CD4-positive, alpha-beta T cell treated with Interleukin-17A for 4 hours (primary cell): ENCODE measurements at places on chromosomes 1 and 21.

DNA sequence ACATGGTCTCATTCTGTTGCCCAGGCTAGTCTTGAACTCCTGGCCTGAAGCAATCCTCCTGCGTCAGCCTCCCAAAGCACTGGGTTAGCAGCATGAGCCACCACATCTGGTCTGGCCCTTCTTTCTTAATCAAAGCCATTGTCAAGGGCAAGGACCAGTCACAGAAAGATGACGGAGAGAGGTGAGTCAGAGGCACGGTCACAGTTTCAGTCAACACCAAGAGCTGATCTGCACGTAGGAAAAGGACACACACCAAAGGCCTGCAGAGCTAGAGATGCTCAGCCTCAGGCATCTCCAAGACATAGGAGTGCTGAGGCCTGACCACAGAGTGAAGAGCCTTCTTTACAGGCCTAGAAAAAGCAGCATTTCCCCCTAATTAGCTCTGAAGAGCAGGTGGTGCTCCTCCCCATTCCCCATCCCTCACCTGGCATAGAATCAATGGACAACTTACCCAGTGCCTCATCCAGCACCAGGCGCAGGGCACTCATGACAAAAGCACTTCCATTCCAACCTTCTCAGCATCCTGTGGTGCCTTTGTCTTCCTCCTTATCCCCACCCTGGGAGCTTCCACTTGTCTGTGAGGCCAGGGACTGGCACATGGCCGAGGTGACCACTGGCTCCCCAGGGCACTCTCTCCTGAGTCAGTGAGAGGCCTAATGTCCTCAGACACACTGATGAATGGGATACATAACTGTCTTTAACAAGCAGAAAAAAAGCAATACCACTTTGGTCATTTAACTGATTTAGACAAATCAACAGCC is 139.8 kb downstream of the AJAP1 start:
- DNase-seq, result no peak

DNA sequence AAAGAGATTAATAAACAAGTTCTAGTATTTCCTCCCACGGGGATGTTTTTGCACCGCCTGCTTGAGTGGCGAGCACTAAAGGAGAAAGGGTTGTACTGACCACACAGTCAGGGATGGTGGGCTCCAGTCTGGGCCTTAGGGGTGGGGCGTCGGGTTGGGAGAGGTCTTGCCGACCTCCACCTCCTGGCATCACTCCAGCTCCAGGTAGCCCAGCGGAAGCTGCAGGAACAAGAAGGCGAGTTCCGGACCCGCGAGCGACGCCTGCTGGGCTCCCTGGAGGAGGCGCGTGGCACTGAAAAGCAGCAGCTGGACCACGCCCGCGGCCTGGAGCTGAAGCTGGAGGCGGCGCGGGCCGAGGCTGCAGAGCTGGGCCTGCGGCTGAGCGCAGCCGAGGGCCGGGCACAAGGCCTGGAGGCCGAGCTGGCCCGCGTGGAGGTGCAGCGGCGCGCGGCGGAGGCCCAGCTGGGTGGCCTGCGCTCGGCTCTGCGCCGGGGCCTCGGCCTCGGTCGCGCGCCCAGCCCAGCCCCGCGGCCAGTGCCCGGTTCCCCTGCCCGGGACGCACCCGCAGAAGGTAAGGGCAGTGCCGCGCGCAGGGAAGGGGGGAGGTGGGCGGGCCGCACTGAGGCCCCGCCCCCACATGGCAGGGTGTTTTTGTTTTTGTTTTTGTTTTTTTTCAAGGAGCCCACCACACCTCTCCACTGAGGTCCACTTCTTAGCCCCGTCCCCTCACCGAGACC is 19.7 kb downstream of the MFAP2 start:
- DNase-seq, result peak; percentile 88

DNA sequence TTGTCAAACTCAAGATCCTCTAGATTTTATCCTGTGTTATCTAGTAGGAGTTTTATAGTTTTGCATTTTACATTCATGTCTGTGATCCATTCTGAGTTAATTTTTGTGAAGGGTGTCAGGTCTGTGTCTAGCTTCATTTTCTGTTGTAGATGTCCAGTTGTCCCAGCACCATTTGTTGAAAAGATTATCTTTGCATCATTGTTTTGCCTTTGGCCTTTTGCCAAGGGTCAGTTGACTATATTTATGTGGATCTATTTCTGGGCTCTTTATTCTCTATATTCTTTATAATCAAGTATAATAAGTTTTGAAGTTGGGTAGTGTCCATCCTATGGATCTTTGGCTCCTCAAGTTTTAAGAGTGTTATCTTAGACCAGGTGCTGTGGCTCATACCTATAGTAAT is 21.9 kb downstream of the TRAF5 start:
- no peak for DNase-seq

DNA sequence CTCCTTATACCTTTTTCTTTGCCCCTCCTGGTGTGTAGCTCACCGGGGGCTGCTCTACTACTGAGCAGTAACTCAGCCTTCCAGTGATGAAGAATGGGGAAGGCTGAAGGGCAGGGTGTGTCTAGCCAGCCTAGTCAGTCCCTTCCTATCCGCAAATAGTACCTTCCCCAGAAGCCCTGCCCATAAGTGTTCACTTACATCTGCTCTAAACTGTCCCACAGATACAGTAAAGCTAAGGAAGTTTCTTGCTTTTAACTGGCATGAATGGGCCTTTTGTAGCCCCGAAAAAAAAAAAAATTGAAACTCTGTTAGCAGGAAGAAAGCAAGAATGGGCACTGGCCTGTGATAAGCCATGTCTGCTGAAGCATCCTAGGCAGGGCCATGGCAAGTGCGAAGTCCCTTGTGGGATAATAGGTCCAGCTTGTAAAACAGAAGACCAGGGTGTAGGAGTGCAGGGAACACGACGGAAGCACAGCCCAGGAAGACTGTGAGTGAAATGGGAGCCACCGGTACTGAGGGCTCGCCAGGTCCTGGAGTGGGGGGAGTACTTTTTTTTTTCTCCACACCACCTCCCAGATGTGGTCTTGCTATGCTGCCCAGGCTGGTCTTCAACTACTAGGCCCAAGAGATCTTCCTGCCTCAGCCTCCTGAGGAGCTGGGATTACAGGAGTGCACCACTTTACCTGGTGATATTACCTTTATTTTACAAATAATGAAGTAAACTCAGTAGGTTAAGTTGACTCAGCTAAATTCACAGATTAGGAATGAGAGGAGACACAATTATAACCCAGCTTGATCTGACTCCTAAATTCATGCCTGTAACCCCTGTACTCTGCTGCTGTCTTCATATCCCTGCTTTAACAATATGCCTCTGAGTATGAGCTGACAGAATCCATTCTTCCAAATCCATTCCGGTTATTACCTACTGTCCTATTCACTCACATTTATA is 347.5 kb downstream of the SMYD3 start:
- no peak for DNase-seq

DNA sequence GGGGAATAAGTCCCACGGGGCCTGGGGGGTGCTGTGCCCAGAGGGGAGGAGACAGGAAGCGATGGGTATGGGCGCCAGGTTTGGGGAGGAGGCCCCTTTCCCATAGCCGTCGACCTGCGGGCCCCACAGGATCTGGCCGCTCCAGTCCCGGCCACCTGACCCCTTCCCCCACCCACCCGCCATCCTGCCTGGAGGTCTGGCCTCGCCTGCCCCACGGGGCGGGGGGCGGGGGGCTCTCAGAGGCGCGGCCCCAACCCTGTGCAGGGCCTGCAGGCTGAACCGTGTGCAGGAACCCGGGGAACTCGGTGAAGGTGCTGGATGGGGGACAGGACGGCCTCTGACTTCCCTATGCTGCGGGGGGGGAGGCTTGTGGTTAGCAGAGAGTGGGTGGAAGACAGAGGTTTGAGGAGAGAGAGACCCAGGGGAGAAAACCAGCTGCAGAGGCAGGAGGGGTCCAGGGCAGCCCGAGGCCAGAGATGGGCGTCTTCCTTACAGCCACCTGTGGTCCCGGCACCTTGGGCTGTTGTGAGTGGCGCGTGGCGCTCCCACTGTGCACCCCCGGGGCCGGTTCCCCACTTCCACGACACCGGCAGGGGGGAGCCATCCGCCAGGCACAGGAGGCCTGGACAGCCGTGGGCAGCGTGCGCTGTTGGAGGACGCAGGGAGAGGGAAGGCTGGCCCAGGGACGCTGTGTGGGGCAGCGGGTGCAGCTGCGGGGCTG is 2.5 kb upstream of the TNFRSF18 start:
- peak; percentile 56 for DNase-seq

GRCh38 chr1:82731216-82731615 is 930.5 kb downstream of the ADGRL2 start:
- DNase-seq, result no peak

DNA sequence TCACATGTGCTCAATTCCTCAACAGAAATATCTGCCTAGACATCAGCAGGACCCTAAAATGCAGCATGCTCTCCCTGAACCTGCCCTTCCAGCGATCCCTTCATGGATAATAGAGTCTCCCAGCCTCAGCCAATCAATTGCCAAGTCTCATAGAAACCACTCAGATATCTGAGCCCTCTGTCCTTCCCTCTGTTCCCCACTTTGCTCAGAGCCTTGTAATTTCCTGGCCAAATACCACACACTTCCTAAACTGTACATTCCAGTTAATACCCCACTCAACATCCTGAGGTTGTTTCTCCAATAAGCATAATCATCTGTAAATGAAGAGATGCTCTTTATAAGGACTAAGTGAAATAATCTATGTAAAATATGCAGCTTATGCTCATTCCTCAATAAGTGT is 59.3 kb upstream of the PTGFRN start:
- DNase-seq, result no peak

- DNase-seq, result no peak
Observed at GRCh38 chr21:43194303-43195120, 25.7 kb downstream of the CRYAA start.

GRCh38 chr1:111738436-111739193 is 580 bp downstream of the INKA2 start:
- DNase-seq, result peak; percentile 48

GRCh38 chr1:110645821-110646735 is 28.7 kb downstream of the KCNA3 start:
- no peak for DNase-seq

- no peak for DNase-seq
Observed at GRCh38 chr1:81540216-81540615, 260.5 kb upstream of the ADGRL2 start.

GRCh38 chr1:157178490-157178889 is 40.3 kb upstream of the ETV3 start:
- DNase-seq, result no peak

DNA sequence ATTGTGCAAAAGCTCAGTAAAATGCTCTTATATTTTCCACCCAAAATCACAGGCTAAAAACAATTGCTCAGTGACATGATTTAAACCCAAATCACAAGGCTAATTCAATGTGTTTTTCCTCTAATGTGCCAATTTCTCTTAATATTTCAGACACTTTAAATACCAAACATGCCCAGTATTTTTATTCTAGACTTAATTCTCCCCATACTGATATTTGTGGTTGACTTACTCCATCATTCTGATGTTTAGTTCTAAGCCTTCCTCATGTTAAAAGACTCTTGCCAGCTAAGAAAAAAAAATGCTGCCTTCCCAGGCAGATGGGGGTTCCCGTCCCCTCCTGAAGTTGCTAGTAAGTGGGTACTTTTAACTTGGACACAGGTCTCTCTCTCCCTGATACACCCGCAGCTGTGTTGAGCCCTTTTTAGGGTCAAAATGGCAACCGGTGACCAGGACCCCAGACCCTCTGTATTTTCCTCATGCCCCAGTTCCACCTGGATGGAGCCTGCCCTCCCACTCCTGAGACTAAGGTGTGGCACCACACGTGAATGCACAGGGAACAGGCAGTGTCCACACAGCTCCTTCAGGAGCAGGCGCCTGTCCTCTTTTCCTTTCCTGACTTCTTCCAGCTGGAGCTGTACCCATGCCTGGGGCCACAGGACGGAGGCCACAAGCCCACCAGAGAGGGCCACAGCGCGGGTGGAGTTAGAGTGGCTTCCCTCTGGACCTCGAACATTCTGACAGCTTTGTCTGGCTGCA is 118.9 kb downstream of the RIPK4 start:
- no peak for DNase-seq

DNA sequence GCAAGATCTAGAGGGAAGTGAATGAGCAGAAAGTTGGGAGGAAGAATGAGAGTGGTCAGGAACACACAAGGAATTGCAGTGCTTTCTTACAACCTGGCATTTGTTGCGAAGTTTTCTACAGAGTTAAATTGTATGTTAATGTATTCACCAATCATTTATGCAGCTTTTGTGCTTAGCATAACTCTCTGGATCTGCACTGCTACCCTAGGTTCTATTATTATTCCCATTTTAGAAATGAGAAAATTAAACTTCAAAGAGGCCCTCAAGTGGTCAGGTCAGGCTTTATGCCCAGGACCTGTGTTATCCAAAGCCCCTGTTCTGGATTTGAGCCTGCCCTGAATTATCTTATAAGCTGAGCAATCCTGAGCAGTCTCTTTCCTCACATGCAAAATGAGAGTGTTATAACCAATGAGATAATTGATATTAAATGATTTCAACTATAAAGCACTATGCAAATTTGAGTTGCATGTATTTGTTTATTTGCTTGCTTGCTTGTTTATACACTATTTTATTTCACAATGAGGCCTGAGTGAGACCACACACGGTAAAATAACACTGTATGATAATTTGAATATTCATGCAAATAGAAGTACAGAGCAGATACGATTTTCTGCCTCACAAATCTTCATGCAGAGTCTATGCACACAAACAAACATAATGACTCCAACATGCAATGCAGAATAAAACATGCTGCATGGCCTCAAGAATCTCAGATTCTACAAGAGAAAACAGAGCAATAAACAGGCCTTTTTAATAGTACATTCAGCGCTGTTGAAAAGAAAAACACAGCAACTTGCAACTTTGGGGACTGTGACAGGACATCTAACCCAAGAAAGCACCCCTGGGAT is 323.0 kb downstream of the PLPP3 start:
- DNase-seq, result no peak

GRCh38 chr1:179425186-179425585 is 59.4 kb downstream of the AXDND1 start:
- DNase-seq, result no peak

DNA sequence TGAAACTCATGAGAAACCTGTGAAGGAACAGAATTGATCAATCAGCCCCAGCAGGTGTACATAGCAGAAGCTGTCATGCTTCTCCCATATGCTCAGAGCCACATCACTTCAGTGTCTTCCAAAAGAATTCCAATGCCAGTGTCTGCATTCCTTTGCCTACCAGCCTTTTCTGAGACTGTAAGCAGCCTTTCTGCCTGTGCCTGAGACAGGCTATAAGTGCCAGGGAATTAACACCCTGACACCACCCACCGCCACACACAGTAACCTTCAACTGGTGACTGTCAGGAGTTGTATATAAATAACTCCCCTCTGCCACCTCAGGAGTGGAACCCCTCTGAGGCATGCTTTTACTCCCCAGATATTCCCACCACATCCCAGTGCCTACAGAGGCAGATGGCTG is 38.1 kb upstream of the SLAMF9 start:
- DNase-seq, result no peak

- DNase-seq, result no peak
Observed at GRCh38 chr1:1427820-1428148, 6.7 kb upstream of the ANKRD65 start.

GRCh38 chr1:228216371-228217320 is 8.8 kb downstream of the OBSCN start:
- no peak for DNase-seq

GRCh38 chr1:62810420-62811274 is 26.7 kb downstream of the ATG4C start:
- DNase-seq, result no peak

- DNase-seq, result no peak
Observed at GRCh38 chr1:156074661-156075060, 7.6 kb downstream of the MEX3A start.

GRCh38 chr1:187396929-187397796 is 568.4 kb downstream of the PLA2G4A start:
- DNase-seq, result no peak

- DNase-seq, result no peak
Observed at GRCh38 chr21:43367296-43367695, 59.6 kb downstream of the SIK1 start.

GRCh38 chr21:41582298-41582840 is 74.4 kb upstream of the TMPRSS2 start:
- no peak for DNase-seq

- DNase-seq, result no peak
Observed at GRCh38 chr1:219573960-219574359, 38.9 kb downstream of the ZC3H11B start.
